ENCODE measurements at places on chromosomes 6 and 20.

- DNase-seq, result no peak
These were observed 531.2 kb downstream of the TFAP2B start for GRCh38 chr6:51349857-51350256.

- DNase-seq, result no peak
These were observed 7.1 kb downstream of the XKR7 start for GRCh38 chr20:31974951-31975487.

GRCh38 chr6:71284785-71285184 lies 3.8 kb upstream of the OGFRL1 start:
- DNase-seq, result no peak

GRCh38 chr6:105397987-105398386 lies 4.9 kb downstream of the PREP start:
- no peak for DNase-seq

DNA sequence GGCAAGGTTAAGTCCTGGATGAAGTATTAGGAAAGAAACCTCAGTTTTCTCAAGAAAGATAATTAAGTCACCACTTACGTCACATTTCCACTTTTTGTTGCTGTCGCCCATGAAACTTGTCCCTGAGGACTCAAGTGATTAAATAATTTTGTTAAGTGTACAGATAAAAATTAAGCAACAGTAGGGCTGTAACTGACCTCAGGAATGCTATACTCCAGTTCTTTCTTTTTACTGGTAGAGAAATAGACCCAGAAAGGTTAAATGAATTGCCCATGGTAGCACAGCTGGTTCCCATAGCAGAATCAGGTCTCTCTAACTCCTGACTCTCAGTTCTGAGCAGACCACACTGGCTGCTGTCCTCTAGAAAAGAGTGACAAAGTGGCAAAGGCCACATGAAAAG lies 54.5 kb downstream of the CLIC5 start:
- no peak for DNase-seq

Data from renal cortex interstitium (tissue), 15 donors.